ENCODE measurements at places on chromosomes 5 and 9.

DNA sequence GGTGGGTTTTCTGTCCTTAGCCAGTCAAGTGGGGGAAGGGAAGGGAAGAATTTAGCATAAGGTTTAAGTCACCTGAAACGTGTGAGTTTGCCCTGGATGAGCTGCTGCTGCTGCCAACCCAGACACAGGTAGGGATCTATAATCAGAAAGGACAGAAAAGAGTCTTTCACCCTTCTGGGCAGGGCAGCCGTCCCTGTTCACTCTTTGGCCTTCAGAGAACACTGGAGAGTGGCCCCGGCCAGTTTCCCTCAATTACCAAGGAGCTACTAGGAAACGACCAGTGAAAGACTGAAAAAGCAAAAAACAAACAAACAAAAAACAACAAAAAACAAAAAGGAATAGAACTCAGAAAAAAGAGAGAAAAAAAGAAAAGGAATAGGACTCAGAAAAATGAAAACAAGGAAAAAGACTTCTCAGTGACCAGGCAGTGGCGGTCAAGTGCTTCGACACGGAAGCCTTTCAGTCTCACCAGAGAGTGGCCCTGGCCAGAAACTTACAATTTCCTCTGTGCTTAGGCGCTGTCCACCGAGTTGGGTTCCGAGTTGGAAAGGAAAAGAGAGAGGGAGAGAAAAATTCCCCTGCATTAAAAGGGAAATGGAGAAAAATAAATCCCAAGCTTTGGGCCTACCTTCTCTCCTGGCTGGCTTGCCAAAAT, 2.5 kb upstream of the GM2A start:
- no peak for DNase-seq

DNA sequence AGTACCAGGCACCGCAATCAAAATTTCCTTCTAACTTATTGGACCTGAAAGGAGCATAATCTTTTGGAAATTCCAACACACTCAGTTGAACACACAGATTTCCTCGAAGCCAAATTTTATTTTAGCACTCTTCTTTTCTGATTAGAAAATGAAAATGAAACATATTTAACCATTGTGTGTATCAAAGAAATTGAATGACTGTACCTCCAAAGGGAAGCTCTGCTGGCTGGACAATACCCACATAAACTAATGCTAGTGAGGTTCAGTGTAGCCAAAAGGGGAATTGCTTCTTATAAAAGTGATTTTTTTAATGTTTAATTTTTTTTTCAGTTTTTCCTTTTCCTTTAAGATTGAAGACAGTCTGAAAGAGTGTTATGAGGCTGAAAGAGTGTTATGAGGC, 239.6 kb upstream of the NREP start:
- DNase-seq, result no peak

- no peak for DNase-seq
These were observed 416.5 kb upstream of the TLE4 start for GRCh38 chr9:79155308-79155707.

DNA sequence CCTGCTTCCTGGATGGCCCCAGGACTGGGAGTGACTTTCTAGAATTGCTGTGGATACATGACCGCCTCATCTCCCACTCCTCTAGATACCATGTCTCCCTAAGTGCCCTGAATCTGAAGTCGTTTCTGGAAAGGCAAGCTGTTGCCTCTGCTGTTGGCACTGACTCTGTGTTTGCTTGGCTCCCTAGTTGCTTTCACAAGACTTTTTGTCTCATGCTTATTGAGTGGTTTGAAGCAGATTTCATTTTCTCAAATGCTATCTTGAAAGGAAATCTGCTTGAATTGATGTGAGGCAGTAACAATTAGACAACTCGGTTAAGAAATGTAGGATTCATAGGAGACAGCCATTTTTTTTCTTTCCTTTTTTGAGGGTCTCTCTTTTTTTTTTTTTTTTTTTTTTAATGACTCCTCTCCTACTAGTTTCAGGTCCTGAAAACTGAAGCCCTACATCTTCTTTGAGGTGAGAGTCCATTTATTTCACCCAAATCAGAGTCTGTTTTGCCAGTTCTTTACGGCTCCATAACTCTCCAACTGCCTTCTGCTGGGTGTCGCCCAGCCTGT, 65.9 kb downstream of the PRDM6 start:
- DNase-seq, result no peak

- no peak for DNase-seq
These were observed 845.3 kb upstream of the PTPRD start for GRCh38 chr9:11457825-11458790.

- no peak for DNase-seq
These were observed 212.1 kb downstream of the IZUMO3 start for GRCh38 chr9:24333629-24334028.

DNA sequence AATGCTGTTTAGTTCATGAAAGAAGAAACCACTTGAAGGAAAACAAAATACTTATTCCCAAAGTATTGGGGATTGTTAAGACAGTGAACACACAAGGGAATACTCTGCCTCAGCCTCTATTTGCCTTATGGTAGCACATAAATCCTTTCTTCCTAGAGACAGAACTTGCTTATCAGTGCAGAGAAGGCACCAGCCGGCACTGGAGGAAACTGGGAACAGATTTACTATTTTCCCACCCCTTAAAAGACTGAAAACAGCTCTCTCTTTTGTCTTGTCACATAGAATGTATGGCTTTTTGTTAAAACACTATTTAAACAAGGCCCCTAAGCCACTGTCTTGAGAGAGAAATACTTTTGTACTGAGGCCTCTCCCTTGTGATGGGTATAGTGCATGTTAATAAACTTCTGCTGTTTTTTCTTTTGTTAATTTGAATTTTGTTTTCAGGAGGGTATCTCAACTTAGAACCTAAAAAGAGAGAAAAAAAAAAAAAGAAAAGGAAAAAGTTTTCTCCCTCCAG, 40.7 kb upstream of the EDIL3 start:
- DNase-seq, result no peak

- peak; percentile 21 for DNase-seq
These were observed 29.5 kb downstream of the TTC39B start for GRCh38 chr9:15277400-15278090.

DNA sequence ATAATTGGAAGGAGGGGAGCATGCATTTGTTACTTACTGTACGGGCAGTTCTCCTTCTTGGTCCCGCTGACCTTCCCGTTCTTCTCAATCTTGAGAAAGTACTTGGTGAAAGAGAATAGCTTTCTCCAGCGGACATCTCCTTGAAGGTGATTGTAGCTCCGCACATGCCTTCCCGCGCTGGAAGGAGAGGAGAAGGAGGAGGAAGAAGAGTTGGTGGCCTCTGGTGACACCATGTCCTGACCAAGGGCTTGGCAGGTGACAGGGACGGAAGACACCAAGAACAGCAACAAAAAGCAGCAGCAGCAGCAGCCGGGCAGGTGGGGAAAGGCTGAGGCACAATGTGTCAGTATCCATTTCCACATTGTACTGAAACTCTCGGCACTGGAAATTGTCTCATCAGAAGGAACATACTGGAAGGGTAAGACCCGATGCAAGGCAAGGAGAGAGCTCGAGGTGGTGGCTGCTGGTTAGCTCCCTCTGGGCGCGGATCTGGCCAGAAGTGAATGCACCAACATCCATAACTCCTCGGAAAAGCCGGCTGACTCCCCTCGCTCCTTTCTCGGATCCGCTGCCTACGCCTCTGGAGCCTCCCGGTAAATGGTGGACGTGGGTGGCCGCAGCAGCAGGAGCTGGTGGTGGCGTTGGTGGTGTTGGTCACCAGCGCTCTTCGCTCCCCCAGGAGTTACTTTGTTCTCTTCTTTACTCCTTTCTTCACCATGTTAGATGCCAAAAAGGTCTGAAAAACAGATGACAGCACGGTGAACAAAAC, 715 bp downstream of the FGF10 start:
- DNase-seq, result no peak

DNA sequence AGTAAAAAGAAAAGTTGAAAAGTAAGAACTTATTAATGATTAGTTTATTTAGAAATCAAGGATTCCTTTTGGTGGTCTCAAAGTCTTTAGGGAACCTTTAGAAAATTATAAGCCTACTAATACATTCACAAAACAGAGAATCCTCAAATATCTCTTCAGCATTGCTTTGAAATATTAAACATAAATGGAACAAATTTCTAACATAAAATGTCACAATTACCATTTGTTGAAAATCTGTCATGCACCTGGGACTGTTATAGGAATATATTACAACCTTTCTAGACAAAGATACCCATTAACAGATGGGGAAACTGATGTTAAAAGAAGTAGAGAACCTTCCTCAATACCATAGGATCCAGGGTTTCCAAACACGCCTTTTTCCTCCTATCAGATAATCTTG, 83.2 kb downstream of the LHFPL2 start:
- DNase-seq, result no peak

DNA sequence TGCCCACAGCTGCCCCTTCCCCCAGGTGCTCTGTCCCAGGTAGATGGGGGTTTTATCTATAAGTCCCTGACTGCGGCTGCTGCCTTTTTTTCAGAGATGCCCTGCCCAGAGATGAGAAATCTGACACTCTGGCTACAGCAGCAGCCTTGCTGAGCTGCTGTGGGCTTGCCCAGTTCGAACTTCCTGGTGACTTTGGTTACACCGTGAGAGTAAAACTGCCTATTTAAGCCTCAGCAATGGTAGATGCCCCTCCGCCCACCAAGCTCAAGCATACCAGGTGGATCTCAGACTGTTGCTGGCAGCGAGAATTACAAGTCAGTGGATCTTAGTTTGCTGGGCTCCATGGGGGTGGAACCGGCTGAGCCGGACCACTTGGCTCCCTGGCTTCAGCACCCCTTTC, 56.8 kb downstream of the MINAR2 start:
- DNase-seq, result no peak

GRCh38 chr5:123180178-123180577, 91.1 kb downstream of the PRDM6 start:
- DNase-seq, result no peak

GRCh38 chr5:58314356-58315210, 145.3 kb downstream of the PLK2 start:
- no peak for DNase-seq

GRCh38 chr5:61817472-61818326, 485.6 kb downstream of the ZSWIM6 start:
- peak; percentile 56 for DNase-seq

DNA sequence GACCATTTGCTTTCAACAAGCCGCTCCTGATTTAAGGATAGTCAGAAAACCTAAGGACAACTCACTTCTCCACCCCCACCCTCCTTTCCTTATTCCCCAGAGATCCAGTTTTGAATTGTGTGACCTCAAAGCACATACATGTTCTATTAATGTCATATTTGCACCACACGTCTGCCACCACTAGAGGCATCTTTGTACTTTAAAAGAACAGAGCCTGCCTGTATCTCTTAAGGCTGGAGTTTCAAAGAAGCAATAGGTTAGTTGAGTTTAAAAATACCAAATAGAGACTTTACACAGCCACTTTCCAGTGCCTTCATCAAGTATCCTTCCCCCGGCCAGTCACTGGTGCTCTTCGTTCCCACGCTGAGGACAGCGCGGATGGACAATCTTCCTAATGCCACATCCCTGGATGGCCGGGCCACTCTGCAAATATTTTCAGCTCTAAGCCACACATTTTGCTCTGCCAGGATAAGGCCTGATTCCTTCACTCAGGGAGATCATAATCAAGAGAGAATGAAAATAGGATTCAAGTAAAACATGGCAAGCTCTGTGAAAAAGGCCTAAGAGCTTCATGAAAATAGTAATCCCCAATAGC, 146.3 kb downstream of the SNCAIP start:
- DNase-seq, result peak; percentile 35

DNA sequence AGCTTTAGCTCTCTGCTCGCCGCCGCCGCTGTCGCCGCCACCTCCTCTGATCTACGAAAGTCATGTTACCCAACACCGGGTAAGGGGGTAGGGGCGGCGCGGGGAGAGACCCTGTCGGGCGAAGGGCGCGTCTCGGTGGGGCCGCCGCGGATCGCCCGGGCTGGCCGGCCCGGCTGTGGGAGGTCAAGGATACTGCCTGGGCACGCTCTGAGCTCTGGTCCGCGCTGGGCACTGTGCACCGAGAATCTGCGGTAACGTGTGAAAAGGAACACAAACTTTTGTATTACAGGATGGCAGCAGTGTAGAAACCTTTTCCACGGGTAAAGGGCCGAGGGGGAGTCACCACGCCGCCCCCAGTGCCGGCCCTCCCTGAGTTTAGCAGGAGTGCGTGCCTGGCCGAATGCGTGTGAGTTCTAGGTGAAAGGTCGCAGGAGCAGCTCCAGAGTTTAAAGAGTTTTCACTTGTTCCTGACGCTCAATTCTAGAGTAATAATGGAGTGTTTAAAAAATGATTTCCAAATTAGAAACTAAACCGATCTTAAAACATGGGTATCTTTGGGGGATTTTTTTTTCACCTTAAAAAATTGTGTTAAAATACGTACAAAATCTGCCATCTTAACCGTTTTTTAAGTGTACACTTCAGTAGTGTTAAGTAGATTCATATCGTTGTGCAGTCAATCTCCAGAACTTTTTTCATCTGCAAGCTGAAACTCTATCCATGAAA, at the start of gene HSDL2:
TSS of gene HSDL2 (plus strand) at position 7 of the 723 bp plus-strand sequence. CDS start at position 63, 56 bp downstream.
- peak; percentile 37 for DNase-seq

DNA sequence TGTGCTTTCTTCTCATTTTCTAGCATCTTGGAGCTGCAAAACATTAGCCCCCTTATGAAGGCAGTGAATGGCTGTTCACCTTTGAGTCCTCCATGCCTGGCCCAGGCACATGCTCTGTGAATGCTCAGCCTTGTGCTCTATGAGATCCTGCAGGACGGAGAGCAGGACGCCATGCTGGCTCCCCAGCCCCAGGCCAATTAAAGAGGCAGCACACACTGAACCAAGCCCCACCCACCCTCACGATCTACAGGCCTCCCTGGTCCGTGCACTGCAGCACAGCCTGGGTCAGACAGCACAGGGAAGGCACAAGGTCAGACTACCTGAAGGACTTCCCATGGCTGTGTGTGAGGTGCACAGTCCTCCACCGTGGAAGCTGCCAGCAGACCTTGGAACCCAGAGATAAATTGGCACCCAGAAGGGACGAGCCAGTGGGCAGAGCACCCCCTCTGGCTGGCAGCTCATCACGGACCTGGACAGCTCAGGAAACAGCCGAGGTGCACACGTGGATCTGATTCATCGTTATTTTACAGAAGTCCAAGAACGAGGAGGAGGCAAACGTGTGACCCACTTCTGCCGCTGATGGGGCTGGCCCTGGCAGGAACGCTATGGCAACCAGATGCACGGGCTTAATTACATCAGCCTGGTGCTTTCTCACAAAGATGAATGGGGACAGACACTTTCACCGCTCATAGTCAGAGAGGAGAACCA, 59.5 kb downstream of the OLFM1 start:
- no peak for DNase-seq

- DNase-seq, result no peak
These were observed 131.6 kb upstream of the OSMR start for GRCh38 chr5:38714240-38714639.
